ENCODE measurements at places on chromosomes 12 and 14.
A peak's percentile ranks its signal among the peaks of the same experiment; 100 is the strongest.

DNA sequence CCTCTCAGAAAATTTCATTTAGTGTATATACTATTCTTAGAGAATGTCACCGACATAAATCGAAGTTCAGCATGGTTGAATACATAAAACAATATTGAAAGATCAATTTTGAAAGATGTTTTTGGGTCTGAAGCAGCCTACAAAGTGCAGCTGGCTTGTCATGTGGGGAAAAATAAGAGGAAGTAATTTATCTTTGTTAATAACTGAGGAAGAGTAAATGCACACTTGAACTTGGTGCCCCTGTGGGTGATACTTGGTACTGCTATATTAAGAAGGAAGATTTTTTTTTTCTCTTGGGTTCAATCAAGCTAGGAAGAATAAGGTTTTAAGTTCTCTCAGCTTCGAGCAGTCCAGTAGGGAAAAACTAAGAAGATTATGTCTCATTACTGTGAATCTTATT, 661.3 kb downstream of the RPL10L start:
- no peak for DNase-seq

GRCh38 chr12:120265473-120266179, at the start of gene PXN:
TSS of gene PXN (minus strand) at chr12:120265730. CDS start at chr12:120265629, 101 bp downstream.
- peak; percentile 95 for DNase-seq

GRCh38 chr12:40104461-40105264, 1.2 kb downstream of the SLC2A13 start:
- no peak for DNase-seq

DNA sequence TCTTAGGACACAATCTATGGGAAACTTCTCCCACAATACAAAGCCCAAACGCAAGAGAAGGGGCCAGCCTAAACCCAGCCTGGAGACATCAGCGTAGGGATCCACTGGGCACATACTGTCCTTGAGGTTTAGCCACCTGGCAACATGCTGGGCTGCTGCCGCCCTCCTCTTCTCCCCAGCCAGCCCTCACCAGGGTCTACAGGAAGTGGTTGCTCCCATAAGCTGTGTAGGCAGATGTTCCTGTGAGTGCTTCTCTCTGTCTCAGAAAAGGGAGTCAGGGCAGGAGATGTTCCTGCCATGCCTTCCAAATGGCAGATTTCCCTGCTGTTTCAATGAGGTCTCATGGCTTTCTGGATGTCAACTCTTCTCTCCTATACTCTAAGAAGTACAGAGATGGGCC, 241.4 kb downstream of the PCNX1 start:
- no peak for DNase-seq

DNA sequence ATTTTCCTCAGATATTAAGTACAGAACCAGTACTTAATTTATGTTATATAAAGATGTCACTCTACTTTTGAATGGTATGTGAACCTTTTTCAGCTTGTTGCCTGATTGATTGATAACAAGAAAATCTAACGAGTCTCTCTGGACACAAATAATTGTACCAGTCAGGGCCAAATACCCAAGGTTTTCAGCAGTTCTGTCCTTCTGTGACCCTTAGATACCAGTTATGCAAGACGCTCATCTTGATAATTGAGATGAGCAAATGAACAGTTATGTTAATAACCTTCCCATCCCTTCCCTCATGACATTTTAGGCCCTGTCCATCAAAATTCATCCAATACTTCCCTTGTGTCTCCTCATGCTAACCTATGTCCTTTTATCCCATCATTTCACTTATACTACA, 185.9 kb upstream of the G2E3 start:
- DNase-seq: no peak

GRCh38 chr12:3110578-3110977, 33.4 kb downstream of the TSPAN9 start:
- DNase-seq: peak; percentile 47

DNA sequence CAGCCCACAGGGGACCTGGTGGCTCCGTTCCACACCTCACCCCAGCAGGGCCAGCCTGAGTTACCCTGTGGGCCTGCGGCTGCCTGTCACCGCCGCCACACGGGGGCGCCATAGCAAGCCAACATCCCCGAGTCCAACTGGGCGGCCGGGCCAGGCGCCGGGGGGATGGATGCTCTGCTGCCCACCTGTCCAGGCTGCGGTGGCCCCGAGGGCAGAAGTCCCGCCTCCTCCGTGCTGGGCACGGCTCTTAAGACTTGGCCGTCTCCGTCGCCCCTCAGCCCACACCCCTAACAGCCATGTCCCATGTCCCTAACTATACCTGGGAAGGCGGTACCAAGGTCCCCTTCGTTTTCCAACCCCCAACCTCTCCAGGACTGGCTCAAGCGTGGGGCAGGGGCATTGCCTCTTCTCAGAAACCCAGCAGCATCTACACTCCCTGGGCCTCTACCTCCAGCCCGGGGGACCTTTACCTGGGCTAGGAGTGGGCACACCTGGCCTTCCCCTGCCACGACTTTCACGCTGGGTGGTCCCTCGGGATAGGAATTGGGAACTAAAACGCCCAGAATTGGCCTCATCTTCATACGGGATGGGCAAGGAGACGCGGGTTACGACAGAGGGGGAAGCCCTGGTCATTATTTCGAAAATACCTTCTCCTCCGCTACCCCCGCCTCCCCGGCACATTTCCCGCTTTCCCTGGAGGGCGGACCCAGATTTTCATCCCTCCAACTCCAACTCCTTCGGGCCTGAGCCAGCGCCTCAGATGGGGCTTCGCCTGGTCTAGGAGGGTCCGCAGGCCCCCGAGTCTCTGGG, 1.1 kb upstream of the CYP46A1 start:
- DNase-seq: peak; percentile 90

DNA sequence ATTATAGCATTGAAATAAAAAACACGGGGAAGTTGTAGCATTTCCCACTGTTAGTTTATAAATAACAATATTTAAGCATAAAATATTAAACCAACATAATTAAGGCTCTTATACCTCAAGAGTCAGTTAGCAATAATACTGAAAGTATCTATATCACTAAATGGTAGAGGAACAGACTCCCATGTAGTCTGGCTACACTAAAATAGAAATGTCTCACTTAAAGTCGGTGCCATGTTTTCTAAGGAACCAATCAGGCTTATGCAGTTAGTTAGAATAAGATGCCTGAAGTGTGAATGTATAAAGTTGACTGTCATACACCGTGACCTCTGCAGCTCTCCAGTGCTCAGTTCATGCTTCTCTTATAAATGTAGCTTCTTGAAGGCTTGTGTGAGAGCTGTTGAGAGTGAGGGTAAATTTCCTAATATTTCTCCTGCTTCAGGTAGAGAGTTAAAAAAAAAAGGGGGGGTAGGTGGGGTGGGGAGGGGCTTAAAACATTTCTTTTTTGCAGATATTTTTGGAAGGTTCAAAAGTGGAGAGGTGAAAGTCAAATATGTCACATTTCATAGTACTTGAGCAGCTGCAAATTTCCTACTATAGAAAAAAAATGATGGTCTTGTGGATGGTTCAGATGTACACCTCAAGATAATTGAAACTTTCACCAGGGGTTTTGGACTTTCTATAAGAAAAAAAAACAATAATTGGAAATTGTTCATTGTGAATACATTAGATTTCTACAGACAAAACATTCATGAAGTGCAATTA, 64.5 kb downstream of the PTCSC3 start:
- DNase-seq: no peak

GRCh38 chr12:124625867-124626675, 58.7 kb upstream of the NCOR2 start:
- DNase-seq: peak; percentile 82

DNA sequence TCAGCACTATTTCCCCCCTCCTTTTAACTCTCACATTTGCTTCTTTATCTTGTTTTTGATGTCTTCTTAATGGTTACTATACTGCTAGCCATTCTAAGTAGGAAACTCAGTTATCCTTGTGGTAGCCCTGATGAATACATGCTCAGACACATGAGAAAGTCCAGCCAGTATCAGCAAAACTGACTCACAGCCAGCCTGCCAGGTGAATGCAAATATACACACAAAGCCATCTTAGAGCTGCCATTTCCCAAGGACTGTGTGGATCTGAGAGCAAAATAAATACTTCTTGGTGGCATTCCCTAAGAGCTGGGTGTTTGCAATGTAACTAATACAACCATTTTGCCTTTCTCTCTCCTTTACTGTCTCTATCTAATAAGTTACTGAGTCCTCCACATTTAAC, 455.2 kb downstream of the CCER1 start:
- no peak for DNase-seq

GRCh38 chr12:4526923-4527546, 11.7 kb upstream of the RAD51AP1 start:
- DNase-seq: peak; percentile 61

GRCh38 chr12:48545833-48546469, 20.5 kb downstream of the OR8S1 start:
- no peak for DNase-seq

- DNase-seq: no peak
These were observed 44.3 kb upstream of the CCDC63 start for GRCh38 chr12:110802489-110802888.

GRCh38 chr12:46082490-46083200, 92.3 kb upstream of the SCAF11 start:
- no peak for DNase-seq

- DNase-seq: peak; percentile 25
These were observed 250.5 kb upstream of the PWP1 start for GRCh38 chr12:107435072-107435471.

- no peak for DNase-seq
These were observed 26.2 kb upstream of the HSP90B1 start for GRCh38 chr12:103903993-103904392.

- DNase-seq: no peak
These were observed 14.8 kb downstream of the BATF start for GRCh38 chr14:75537071-75537470.

DNA sequence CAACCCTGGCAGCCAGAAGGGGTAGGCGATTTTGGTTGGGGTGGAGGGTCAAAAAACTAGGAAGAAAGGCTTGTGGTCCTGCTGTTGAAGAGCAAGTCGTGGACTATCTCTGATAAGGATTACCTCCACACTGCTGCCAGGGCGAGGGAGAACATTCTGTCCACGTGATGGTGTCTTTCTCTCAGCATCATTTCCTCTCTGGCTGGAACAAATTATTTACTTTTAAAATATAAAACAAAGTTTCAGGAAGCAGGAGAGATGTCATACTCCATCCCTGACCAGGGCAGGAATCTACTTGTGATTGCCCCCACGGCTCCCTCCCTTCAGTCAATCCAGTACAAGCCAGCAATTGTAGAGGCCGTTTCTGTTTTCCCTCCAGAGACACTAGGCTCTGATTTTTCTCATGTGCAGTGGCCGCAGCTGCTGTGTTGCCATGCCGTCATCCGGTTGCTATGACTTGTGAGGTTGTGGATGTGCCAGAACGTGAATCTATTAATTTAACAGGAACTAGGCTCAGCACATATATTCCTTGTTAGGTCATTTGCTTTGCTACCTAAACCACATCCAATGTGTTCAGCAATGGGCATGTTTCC, 61.5 kb upstream of the PTGR2 start:
- peak; percentile 85 for DNase-seq

- DNase-seq: no peak
These were observed 696 bp upstream of the GPHN start for GRCh38 chr14:66507181-66507721.

- peak; percentile 2 for DNase-seq
These were observed 277.9 kb downstream of the SSPN start for GRCh38 chr12:26473291-26473690.

DNA sequence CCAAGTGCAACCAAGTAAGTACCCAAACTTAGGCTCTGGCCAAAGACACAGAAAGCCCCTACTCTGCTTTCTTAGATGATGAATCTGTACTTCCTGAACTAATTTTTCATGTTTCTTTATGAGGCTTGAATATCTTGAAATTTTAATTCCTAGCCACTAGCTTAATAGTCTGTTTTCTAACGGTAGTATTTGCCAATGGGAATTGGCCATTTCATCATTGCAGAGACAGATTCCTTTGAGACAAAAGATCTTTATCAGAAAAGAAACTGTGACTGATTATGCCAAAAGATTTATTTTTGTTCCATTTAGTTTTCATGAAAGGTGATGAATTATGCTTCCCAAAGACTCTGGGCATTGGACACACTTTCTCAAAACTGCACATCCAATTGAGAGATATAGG, 48.7 kb downstream of the DAD1 start:
- DNase-seq: no peak

- DNase-seq: peak; percentile 40
These were observed 11.6 kb downstream of the KRT7 start for GRCh38 chr12:52244615-52244994.

DNA sequence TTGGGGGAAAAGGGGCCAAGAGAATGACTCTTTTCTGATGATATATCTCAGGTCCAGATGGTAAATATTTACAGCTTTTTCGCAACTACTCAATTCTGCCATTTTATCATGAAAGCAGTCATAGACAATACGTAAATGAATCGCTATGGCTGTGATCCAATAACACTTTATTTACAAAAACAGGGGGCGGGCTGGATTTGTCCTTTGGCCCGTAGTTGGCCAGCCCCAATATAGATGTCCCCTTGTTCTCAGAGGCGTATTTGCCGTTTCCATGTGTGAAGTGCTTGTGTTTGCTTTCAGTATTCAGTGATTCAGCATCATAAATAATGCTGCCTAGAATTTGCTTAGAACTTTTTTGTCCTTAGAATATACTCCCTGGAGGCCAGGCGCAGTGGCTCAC, 77.2 kb downstream of the CCDC92 start:
- DNase-seq: no peak

GRCh38 chr12:56448860-56449621, at the start of gene TIMELESS:
TSS of gene TIMELESS (minus strand) at chr12:56449426. CDS start at chr12:56434170, 15,256 bp downstream.
- peak; percentile 96 for DNase-seq

GRCh38 chr14:24565766-24566165, 10.3 kb downstream of the CTSG start:
- DNase-seq: no peak

DNA sequence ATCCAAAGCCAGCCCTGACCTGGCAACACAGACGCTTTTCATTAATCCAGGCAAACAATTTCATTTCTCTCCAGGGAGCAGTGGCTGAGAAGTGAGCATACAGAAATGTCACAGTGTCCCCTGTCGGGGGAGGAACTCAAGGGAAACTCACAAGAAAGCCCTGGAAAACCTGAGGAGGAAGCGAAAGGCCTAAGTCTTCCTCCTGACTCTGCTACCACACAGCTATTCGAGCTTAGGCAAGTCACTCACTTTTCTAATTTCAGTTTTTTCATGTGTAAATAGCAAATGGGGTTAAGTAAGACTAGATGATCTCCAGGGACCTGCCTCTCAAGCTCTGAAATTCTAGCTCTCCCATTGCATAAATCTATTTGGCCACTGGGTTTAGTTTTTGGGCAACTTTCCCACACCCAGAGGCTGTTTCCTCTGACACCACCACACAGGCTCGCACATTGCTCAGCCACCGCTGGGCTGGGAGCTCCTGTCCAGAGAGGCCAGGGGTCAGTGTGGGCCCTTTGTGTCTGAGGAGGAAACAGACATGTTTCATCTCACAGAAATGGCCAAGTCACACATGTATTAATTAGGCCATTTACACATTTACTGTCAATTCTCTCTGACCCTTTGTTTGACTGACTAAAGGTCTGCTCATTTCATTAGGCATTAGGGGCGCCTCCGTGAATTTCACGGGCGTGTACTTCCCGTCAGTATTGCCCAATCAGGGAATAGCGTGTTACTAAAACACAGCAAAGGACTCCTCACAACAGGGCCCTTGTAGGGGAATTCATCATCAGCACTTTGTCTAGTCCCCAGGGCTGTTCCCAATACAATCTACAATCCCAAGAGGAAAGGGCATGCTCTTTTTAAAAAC, 9.8 kb upstream of the PNMA1 start:
- peak; percentile 98 for DNase-seq

Data from adipocyte (in vitro differentiated cells).